ENCODE measurements at places on chromosomes 16 and 17.
A peak's percentile ranks its signal among the peaks of the same experiment; 100 is the strongest.

DNA sequence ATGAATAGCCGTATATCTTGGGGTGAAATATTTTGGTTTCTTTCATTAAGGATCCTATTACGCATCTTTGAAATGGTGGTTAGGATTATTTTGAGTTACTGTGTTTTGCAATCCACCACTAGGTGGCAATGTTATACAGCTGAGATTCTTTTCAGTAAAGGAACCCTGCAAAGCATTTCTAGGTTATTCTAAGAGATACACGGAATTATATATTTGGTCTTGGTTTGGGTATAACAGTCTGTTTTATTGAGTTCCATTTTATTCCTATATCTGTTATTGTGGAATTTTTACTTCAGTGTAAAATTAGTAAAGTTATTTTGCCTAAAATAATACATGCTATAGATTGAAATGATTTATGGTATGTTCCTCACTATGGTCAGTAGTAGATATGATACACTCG lies 62.9 kb upstream of the CPHXL start:
- peak; percentile 60 for DNase-seq

GRCh38 chr16:85969159-85969558 lies 70.2 kb downstream of the IRF8 start:
- DNase-seq: no peak

- peak; percentile 93 for DNase-seq
Observed at GRCh38 chr16:10876799-10877341, at the start of gene CIITA. TSS of gene CIITA (plus strand) at chr16:10877202. CDS start at chr16:10877331, 129 bp downstream.

- DNase-seq: no peak
Observed at GRCh38 chr17:51044976-51045375, 75.7 kb downstream of the SPAG9 start.

GRCh38 chr16:22052980-22053379 lies 39.4 kb upstream of the VWA3A start:
- no peak for DNase-seq

DNA sequence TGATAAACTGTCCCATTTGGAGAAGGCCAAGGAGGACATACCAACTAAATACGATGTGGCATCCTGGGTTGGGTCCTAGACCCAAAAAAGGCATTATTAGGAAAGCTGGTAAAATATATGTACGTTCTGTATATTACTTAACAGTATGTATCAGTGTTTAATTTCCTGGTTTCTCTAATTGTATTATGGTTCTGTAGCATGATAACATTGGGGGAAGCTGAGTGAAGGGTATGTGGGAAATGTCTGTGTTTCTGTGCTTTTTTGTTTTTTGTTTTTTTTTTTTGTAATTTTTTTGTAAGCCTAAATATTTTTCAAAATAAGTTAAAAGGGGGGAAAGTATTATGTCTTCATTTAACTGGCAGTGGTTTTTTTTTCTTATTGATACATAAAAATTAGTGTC lies 21.5 kb upstream of the NDRG4 start:
- DNase-seq: no peak
